B cell (primary cell): ENCODE measurements at places on chromosomes 3 and 15. TPM values are rescaled to one million over a fixed set of nuclear protein-coding genes. Genes with fewer than 3 reads are reported as not detected.

DNA sequence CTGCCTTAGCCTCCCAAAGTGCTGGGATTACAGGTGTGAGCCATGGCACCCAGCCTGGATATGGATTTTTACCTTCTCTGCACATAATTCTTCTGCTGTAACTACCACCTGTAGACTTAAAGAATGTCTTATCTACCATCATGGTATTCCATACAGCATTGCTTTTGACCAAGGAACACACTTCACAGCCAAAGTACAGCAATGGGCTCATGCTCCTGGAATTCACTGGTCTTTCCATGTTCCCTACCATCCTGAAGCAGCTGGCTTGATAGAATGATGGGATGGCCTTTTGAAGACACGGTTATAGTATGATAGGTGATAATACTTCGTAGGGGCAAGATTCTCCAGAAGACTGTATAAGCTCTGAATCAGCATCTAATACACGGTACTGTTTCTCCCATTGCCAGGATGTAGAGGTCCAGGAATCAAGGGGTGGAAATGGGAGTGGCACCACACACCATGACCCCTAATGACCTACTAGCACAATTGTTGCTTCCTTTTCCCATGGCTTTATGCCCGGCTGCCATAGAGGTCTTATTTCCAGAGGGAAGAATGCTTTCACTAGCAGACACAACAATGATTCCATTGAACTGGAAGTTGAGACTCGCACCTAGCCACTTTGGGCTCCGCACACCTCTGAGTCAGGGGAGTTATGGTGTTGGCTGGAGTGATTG, 60.9 kb upstream of the CDV3 start:
- no peaks in the 10 kb centered on the region for H3K36me3 ChIP-seq
- no peak overlapping the region for H3K4me3 ChIP-seq
- H3K4me1 ChIP-seq = no peaks in the 10 kb centered on the region
- no peak overlapping the region for H3K27ac ChIP-seq

The MEGF11 gene
- total RNA-seq = 0.34 TPM in 1 of 2 replicates, not detected in the other

DNA sequence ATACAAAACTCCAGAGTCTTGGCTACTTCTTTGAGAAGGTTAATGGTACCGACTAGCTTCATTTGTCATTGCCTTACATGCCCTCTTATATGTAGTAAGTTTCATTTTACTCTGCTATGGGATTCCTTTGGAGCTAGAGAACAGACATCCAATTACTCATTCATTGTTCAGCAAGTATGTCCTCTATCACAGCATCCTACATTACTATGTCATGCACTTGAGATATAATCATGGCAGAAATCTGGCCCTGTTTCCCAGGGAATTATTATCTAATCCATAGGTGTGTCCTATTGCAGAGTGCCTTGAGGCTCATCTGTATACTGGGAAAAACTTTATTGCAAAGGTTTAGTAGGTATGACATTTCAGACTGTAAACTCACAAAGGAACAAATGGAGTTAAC, 333.1 kb upstream of the NECTIN3 start:
- H3K36me3 ChIP-seq = no peaks in the 10 kb centered on the region
- H3K4me3 ChIP-seq = no peak overlapping the region
- H3K27me3 ChIP-seq = no peaks in the 10 kb centered on the region
- peaks cover 12% of the 10 kb centered on the region for H3K4me1 ChIP-seq

The LTK gene
- 3.2 and 4.4 TPM in 2 replicates for total RNA-seq

- no peak overlapping the region for H3K4me3 ChIP-seq
- H3K27me3 ChIP-seq = no peaks in the 10 kb centered on the region
- DNase-seq = no peak
- H3K4me1 ChIP-seq = peaks cover 11% of the 10 kb centered on the region
- no peak overlapping the region for H3K27ac ChIP-seq
Observed at GRCh38 chr15:49624056-49624455, 3.2 kb downstream of the DTWD1 start.

DNA sequence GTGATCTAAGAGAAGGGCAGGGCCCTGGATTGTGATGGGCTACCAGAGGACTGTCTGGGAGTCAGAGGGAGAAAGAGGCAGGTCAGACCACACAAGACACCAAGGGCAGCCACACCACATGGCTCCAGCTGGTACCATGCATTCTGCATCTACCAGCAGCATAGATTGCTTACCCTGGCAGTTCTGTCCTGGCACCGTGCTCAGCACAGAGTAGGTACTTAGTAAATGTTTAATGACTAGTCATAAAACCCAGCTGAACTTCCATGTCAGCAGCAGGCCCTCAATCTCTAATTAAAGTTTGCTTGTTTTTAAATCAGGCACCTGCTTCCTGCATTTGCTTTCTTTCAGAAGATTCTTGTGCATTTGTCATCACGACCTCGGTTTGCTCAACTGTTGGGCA, 77.3 kb upstream of the ATP2B2 start:
- no peaks in the 10 kb centered on the region for H3K4me1 ChIP-seq
- no peak overlapping the region for H3K27ac ChIP-seq
- H3K4me3 ChIP-seq = no peak overlapping the region
- no peaks in the 10 kb centered on the region for H3K36me3 ChIP-seq
- DNase-seq = no peak

- no peak overlapping the region for H3K4me3 ChIP-seq
- H3K27me3 ChIP-seq = no peaks in the 10 kb centered on the region
- no peaks in the 10 kb centered on the region for H3K4me1 ChIP-seq
Observed at GRCh38 chr3:25266677-25267076, 161.4 kb upstream of the RARB start.

DNA sequence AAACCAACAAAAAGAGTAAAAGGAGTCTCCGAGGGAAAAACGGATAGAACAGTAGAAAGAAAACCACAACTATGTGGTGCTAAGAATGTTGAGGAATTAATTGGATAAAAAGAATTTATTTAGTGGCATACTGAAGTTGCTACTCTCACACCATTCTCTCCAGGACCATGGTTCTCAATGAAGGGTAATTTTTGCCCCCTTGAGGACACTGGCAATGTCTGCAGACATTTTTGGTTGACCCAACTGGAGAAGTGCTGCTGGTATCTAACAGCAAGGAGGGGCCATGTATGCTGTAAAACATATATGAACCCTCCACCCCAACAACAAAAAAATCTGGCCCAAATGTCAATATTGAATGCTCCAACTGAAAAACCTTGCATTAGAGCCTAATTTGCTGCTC, 85.9 kb upstream of the CSPG5 start:
- no peaks in the 10 kb centered on the region for H3K4me1 ChIP-seq
- H3K36me3 ChIP-seq = peaks cover 52% of the 10 kb centered on the region
- H3K4me3 ChIP-seq = no peak overlapping the region
- H3K27ac ChIP-seq = no peak overlapping the region

DNA sequence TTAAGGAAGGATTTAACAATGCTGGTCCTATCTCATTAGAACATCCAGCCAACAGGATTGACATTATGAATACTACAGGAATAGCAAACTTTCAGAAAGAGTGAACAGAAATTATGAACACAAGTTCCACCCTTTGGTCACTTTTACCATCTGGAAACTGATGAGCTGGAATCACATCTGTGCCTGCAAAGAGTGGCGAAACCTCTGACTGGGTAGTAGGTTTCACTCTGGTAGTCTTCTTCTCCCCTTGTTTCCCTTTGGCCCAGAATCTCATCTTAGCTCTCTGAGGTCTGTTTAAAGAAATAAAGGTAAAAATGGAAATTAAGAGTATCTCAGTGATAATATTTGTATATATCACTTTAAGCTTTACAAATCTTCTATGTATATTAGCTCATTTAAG, 73.1 kb downstream of the NR2E3 start:
- H3K27me3 ChIP-seq = no peaks in the 10 kb centered on the region
- peaks cover 24% of the 10 kb centered on the region for H3K36me3 ChIP-seq
- H3K4me3 ChIP-seq = no peak overlapping the region
- H3K27ac ChIP-seq = no peak overlapping the region

- no peak for DNase-seq
- no peaks in the 10 kb centered on the region for H3K4me1 ChIP-seq
- H3K27me3 ChIP-seq = no peaks in the 10 kb centered on the region
- H3K36me3 ChIP-seq = no peaks in the 10 kb centered on the region
- no peak overlapping the region for H3K27ac ChIP-seq
Observed at GRCh38 chr15:48553559-48553958, 92.0 kb downstream of the FBN1 start.
